ENCODE measurements at places on chromosomes 1 and 21.

DNA sequence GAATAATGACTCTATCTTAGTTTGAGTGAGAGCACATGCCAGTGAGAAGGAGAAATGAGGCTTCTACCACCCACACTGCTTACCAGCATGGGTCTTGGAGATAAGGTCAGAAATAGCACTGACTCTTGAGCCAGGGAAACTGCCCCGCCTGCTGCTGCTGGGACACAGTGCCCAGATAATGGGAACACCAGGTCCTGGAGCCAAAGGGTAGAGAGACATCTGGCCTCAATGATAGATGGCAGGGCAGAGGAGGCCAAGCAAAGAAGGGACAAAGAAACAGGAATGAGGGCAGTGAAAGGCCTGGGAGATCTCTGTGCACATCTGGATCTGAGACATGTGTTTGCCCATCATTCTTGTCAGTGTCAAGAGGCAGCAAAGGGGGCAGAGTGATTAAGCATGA is 97.4 kb downstream of the MIS18A start:
- DNase-seq: no peak

DNA sequence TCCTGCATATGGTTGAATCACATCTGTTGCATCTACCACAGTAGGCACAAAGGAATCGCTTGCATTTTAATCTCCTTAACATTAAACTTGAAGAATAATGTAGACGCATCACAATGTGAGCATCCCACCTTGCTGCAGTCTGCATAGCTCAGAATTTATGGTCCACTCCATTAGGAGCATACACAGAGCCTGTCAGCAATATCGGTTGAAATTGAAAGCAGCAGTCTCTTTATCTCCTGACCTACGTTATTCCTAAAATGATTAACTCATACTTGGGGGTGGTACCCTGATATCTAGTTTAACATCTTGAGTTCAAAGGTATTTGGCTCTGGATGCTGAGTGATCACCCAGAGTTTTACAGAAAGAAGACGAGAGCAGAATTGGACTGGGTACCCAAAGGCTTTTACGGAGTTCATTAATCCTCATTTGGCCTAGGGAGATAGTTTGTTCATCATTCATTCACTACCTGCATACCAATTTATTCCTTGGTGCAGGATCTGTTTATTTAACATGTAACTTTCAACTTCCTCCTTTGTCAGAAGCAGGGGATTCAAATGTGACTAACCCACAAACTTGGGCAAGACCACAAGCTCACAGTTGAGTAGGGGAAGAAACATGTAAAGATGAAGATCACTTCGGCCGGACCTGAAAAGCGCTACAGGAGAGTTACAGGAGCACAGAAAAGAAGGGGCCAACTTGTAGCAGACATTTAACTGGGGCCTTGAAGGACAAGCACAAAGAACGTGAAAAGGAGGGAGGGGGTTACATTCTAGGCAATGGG is 187.9 kb downstream of the DAB1 start:
- DNase-seq: no peak

DNA sequence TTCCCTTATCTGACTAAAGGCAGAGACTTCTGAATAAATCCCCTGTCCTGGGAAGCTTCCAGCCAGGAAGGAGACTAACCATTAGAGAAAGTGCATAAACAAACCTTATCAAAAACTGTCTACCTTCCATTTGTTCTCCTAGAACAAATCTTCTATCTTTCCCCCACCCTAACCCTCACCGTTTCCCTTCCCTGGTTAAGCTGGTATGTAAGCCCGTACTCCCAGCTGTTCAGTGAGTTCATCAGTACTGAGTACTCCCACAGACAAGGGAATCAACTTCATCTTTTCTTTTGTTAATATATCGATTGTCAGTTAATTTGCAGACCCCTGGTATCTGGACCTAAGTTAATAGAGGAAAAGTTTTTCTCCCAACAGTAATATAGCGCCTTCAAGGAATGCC is 20.1 kb upstream of the COG2 start:
- DNase-seq: no peak

DNA sequence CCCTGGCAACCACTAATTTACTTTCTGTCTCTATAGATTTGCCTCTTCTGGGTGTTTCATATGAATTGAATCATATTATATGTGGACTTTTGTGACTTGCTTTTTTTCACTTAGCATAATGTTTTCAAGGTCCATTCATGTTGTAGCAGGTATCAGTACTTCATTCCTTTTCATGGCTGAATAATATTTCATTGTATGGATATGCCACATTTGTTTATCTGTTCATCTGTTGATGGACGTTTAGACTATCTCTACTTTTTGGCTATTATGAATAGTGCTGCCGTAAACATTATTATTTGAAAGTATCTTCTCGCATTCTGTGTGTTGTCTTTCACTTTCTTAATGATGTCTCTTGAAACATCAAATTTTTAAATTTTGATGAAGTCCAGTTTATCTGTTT is 32.8 kb upstream of the CD101 start:
- DNase-seq: no peak

DNA sequence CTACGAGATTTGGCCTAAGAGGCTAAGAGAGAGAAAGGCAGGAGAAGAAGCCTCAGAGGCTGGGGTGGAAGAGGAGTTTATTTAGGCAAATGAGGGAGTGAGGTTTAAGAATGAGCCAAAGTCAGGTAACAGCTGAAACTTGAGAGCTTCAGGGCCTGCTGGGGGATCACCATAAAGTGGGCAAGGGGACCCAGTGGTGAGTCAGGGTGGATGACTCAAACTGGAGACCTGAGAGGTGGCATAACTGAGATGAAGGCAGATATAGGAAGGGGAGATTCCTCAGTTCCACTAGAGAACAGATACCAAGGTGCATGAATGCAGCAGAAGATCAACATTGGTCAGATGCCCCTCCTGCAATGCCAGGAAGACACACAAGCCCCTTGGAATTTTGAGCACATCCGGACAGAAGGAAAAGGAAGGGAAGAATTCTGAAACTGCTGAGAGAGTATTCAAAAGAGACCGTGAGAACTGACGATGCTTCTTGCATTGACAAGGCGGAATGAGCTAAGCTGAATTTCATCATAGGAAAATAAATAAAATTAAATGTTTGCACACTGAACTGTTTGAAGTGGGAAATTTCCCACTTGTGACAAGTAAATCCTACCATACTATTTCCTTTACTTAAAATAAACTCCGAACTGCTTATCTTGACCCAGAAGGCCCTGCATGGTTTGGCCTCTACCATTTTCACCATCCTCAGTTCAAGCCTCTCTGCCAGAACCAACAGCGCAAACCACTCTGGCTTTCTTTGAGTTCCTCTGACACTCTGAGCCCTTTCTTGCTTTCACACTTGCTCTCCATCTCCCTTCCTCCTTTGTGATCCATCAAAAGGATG is 94.1 kb downstream of the NMNAT2 start:
- DNase-seq: no peak

DNA sequence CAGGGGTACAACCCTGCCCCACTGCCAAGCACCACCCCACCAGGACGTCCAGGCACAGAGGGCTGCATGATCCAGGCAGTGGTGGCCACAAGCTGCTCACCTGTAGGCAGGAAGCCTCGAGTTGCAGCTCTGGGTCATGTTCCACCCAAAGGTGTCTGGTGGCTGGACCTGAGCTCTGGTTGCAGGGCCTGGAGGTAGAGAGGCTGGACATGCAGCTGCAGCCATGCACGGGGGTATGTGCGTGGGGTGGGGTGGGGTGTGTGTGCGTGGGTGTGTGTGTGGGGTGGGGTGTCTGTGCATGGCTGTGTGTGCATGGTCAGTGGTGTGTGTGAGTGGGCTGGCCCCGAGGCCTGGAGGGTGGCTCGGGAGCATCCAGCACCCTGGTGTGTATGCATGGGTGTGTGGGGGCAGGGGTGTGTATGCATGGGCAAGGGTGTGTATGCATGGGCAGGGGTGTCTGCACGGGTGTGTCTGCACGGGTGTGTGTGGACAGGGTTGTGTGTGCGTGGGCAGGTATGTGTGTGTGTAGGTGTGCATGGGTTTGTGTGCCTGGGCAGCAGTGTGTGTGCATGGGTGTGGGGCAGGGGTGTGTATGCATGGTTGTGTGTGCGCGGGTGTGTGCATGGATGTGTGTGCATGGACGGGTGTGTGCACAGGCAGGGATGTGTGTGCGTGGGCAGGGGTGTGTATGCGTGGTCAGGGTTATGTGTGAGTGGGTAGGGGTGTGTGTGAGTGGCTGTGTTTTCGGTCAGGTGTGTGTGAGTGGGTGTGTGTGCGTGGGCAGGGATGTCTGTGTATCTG is 15.6 kb downstream of the ARHGEF16 start:
- DNase-seq: no peak

GRCh38 chr1:94773931-94774422 is 46.2 kb upstream of the SLC44A3 start:
- no peak for DNase-seq

GRCh38 chr1:22544606-22545005 is 18.7 kb upstream of the EPHA8 start:
- DNase-seq: no peak

DNA sequence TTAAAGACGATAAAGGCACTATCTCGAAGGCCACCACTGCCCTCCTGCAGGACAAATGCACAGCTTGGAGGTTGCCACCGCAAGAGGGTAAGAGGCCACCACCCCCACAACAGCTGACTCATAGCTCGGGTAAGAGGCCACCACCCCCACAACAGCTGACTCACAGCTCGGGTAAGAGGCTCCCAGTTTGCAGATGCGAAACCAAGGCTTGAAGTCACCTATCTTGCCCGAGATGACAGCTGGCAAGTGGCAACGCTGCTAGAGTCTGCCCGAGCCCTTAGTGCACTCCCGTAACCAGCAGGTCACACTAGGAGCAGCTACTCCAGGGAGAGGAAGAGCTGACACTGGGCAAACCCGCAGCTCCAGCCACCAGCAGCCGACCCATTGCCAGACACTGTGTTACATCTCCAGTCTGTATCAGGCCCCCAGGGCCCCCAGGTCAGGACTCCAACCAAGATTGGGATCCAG is 17.1 kb upstream of the SPSB1 start:
- DNase-seq: peak; percentile 84

DNA sequence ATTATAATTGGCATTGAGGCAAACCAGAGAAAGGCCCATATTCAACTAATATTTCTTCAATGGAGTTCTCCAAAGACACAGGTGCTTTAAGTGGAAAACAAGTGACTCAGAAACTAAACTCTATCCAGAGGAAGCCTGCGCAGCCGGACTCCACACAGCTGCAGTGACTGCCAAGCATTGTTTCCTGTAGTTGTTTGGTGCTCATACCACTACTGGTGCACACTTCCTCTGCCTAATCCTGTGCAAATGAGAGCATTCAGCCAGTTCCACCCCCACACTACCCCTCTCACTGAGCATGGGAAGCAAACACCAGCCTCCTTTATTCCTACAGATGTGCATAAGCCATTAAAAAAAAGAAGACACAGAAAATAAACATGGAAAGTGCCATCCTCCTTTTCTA is 102.9 kb downstream of the VAV3 start:
- DNase-seq: no peak

DNA sequence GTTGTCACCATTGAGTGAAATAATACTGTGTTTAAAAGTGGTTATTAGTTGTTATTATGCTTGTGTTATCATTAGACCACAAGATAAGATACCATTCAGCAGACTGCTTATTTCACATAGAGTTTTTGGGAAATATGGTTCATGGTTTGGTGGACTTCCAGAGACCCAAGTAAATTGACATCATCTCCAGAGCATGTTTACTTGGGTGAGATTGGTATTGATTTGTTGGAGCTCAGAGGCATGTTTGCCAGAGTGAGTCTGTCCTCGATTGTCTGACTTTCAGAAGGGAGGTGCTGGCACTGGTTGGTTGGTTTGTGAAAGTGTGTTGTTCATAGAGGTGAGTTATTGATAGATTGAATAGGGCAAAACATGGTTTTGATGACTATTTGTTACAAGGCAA is 291.4 kb downstream of the TGFB2 start:
- DNase-seq: no peak

- no peak for DNase-seq
Measured at GRCh38 chr1:233281711-233282581, 13.6 kb downstream of the PCNX2 start.
